ENCODE measurements at places on chromosomes 16 and 17.

GRCh38 chr17:44747566-44747965 lies 11.2 kb upstream of the ADAM11 start:
- DNase-seq = no peak

DNA sequence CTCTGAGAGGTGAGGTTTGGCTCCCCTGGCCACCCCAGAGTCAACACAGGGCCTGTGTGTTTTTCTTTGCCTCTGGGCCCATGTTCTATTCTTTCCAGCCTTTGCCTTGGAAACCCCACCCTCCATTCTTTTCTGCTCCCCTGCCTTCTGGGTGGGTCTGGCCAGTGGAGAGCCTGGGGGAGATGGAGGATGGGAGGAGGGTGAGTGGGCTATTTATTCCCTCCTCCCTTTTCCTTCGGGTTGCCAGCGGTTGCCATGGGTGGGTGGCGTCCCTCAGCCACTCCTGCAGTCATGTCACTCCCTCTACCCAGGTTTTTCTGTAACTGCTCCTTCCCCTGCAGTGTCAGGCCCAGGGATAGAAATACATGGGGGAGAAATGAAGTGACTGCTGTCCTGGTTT lies 15.5 kb downstream of the CMIP start:
- no peak for DNase-seq

DNA sequence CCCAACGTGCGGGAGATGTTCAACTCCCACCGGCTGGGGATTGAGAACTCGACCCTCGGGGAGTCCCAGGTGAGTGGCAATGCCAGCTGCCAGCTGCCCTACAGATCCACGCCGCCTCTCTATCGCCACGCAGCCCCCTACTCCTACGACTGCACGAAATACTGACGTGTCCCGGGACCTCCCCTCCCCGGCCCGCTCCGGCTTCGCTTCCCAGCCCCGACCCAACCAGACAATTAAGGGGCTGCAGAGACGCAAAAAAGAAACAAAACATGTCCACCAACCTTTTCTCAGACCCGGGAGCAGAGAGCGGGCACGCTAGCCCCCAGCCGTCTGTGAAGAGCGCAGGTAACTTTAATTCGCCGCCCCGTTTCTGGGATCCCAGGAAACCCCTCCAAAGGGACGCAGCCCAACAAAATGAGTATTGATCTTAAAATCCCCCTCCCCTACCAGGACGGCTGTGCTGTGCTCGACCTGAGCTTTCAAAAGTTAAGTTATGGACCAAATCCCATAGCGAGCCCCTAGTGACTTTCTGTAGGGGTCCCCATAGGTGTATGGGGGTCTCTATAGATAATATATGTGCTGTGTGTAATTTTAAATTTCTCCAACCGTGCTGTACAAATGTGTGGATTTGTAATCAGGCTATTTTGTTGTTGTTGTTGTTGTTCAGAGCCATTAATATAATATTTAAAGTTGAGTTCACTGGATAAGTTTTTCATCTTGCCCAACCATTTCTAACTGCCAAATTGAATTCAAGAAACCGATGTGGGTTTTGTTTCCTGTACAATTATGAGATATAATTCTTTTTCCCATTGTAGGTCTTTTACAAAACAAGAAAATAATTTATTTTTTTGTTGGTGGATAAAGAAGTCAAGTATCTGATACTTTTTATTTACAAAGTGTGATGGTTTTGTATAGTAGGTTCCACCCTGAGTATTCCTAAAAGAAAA lies 2.3 kb downstream of the FOXC2 start:
- DNase-seq = no peak

- DNase-seq = no peak
Measured at GRCh38 chr16:50740736-50741135, 1.1 kb upstream of the CYLD start.

DNA sequence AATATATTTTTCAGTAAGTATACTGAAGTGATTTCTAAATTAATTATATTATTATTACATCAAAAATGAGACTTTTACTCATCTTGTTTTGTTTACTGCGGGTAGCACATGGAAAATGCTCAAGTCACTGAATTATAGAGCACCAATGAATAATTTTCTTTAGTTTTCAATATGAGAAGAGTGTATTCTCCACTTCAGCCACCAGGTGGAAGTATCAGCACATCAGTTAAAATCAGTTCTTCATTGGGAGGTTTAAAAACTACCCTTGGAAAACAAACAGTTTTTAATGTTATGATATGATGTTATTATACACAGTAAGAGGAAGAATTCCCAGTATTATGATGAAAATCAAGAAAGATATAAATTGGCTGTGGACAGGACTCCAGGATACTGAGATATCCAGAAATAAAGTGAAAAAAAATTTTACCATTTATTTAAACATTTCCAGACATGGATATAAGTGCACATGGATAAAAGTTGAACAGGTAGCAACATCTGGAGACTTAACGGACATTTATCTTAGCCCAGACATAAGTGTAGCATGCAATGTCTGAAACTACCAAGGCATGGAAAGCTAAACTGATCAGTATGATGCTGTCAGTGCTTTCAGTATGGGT lies 467.3 kb downstream of the KCNJ2 start:
- DNase-seq = peak; percentile 50

DNA sequence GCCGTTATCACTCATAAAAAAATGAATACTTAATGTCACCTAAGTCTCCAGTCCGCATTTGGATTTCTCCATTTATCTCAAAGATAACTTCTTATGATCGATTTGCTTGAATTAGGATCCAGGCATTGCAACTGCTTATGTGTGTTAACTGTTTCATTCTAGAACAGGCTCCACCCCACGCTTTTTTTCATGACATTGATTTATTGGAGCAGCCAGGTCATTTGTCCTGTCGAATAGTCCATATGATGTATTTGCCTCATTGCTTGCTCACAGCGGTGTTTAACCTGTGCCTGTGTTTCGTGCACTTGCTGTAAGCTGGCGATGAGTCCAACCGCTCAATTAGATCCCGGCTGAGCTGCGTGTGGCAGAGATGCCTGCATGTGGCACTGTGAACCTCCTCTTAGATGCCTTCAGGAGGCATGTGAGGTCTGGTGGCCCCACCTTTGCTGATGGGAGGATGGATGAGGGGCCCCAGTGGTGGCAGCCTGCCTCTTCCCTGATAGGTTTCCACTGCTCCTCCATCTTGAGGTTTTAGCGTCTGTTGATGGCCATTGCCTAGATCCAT lies 16.4 kb downstream of the DHX38 start:
- DNase-seq = no peak

DNA sequence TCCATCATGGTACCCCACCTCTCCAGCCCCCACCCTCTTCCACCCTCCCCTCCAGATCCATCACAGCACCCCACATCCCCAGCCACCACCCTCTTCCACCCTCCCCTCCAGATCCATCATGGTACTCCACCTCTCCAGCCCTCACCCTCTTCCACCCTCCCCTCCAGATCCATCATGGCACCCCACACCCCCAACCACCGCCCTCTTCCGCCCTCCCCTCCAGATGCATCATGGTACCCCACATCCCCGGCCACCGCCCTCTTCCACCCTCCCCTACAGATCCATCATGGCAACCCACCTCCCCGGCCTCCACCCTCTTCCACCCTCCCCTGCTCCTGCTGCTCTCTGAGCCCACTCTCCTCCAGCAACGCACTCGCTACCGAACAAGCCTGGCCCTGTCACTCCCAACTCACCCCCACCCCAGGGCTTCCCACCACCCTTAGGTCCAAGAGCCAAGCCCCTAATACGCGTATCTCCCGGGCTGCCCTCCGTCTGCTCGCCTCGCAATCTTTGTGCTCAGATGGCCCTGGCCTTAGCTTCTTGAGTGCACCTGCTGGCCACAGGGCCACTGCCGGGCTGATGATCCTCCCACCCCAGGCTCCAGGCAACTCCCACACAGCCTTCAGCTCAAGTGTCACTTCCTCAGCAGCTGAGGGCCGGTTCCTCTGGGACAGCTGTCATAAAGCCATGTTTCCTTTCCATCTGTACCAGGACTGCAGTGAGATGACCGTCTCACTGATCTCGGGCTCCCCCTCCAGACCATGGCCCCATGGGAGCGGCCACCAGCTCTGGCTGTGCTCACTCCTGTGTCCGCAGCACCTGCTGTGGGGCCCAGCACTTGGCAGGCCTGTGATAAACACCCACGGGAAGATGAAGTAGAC lies 25.5 kb downstream of the KDM8 start:
- no peak for DNase-seq

DNA sequence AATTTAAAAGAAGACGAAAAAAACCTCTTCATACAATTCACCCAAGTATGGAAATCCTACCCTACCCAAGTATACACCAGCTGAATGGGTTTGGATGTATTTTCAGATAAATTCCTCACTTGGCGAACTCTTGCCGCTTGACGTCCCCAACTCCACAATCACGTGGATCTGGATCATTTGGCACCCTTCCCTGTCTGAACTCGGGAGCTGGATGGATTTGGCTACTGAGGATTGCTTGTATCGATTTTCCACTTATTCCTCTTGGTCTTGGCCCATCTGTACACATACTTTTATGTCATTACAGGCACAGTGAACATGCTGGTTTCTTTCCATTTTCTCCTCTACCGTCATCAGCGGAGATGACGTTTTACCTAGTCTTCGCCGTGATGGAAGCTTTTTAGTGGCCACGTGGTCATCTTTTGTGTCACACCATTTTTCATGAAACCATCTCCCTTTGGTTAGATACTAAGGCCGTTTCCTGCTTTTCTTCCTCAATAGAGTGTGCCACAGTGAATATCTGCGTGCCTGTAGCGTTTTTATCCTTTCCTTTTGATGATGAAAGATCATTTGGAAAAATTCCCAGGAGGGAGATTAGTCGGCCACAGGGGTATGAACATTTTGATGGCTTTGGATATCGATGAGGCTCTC lies 47.1 kb downstream of the CMIP start:
- peak; percentile 11 for DNase-seq

GRCh38 chr16:19765860-19766553 lies 47.9 kb downstream of the IQCK start:
- no peak for DNase-seq

GRCh38 chr17:79802736-79803420 lies 6.0 kb upstream of the CBX8 start:
- DNase-seq = no peak

GRCh38 chr17:75273977-75274708 lies 3.1 kb upstream of the MIF4GD start:
- DNase-seq = no peak

DNA sequence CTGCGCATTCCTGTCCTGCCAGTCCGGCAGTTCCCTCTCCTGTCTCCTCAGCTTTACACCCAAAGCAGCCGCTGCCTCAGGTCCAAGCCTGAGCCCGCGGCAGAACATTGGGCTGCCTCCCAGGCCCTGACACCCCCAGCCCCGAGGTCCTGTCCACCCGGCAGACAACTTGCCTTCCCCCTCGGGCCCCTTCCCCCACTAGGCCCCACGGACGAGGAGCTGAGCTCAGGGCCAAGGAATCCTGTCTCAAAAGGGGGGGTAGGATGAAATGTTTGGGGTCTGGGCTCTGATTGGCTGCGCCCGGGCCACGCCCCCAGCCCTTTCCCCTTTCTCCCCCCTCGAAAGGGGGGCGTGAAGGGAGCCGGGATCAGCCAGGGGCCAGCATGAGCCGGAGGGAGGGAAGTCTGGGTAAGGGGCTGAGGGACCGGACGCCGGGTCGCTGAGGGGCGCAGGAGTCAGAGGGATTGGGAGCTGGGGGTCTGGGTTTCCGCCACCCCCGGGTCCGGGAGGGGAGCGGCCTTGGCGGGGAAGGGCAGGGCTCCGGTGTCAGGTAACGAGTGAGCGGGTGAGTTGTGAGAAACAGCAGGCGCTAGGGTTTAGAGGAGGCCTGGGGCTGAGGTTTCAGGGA lies at the start of gene CTF1:
Gene CTF1 (plus strand): TSS at position 354 of the 628 bp plus-strand sequence. CDS start 30 bp downstream, at position 384.
- peak; percentile 34 for DNase-seq

GRCh38 chr17:17153709-17154108 lies 52.4 kb downstream of the PLD6 start:
- DNase-seq = no peak

DNA sequence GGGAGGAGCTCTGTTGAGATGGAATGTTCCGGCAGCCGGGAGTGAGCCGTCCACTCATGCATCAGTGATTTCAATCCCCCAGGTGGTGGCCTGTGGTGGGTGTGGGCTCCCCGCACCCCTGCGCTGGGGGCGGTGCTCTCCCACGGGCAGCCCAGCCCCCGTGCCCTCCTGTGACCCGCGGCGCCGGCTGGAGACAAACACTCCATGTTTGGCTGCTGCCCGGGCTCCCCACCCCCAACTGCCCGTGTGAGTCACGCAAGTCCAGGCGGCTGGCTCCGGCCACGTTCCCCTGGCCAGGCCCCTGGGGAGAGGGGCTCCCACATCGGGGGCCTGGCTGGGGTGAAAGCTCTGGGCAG lies 29.4 kb downstream of the CACNA1H start:
- DNase-seq = no peak

Data from NCI-H2029 treated with DMSO at 0.1 percent for 48 hours (cell line).